Suprapubic skin (tissue), 4 donors: ENCODE measurements at places on chromosomes 6 and 20.

DNA sequence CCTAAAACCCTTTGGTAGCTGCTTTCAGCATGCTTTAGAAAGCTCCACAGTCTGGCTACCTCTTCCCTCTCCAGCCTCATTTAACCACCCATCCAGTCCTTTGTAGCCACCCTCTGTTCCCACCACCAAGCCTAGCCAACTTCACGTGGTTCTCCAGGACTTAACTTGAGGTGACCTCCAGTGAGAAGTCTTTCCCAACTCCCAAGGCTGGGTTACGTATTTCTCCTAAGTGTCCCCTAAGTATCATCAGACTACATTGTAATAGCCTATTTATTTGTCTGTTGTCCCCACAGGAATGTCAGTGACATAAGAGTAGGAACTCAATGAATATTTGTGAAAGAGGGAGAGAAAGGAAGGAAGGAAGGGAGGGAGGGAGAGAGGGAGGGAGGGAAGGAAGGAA lies 431.9 kb upstream of the JARID2 start:
- no peak for DNase-seq

DNA sequence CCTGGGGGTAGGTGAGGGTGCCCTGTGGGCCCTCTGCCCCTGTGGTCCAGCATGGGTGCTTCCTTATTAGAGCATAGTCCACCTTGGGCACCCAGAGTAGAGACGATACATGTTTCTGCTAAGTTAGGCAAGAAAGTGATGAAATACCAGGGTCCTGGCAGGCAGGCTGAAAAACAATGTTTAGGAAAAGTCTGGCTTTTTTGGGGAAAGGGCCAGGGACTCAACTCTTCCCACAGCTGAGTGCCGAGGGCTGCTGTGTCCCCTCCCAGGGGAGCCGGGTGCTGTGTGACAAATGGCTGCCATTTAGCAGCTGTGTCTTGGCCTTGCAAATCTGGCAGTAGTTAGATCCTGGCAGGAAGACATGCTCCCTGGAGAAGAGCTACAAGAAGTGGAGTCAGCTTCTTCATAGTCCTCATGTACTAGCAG lies 61.5 kb downstream of the RREB1 start:
- DNase-seq = peak; percentile 84

DNA sequence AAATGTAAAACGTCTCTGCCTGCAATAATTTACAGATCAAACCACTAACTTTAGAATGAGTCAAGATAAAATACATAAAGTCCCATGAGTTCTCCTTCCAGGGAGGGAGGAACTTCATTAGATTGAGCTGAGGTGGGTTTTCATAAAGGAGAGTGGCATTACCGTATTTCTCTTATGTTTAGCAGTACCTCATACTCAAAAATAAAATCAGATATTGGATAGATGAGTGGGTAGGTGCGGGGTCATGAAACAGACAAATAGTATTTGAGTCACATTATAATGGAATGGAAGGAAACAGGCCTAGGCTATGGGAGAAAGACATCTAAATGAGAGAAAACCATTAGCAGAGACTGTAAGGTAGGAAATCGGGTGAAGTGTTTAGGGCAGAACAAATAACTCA lies 166.1 kb upstream of the SMLR1 start:
- no peak for DNase-seq

DNA sequence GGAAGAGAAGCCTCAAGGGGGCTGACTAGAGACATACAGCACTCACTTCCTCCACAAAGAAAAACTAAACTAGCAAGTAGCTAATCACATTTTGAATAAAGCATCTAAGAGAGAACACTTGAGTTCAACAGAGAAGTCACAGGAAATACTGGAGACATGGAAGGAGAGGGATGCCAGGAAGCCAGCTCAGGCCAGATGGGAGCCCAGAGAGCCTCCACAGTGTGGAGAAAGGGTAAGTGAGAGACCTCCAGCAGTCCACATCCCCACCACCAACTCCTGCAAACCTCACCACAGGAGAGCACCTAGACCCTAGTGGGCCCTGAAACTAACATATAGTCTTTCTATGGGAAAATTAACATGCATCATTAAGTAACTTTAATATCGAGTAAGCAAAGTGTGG lies 79.2 kb downstream of the EPM2A start:
- no peak for DNase-seq

DNA sequence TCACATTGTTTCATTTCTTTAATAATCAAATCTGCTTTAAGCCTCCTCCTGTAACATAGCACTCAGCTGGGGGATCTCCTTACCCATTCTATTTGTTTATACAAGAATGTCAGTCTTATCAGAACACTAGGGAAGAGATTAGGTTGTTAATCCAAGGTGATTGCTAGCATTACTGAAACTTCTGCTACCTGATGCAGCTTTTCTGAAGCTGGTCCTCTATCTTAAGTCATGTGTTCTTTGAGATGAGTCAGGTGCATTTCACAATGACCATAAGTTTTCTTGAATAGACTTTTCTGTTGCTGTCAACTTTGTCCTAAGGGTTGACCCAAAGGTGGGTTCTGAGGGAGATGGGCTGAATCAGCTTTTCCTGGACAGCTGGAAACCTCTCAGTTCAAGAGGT lies 60.7 kb upstream of the SYNCRIP start:
- no peak for DNase-seq

DNA sequence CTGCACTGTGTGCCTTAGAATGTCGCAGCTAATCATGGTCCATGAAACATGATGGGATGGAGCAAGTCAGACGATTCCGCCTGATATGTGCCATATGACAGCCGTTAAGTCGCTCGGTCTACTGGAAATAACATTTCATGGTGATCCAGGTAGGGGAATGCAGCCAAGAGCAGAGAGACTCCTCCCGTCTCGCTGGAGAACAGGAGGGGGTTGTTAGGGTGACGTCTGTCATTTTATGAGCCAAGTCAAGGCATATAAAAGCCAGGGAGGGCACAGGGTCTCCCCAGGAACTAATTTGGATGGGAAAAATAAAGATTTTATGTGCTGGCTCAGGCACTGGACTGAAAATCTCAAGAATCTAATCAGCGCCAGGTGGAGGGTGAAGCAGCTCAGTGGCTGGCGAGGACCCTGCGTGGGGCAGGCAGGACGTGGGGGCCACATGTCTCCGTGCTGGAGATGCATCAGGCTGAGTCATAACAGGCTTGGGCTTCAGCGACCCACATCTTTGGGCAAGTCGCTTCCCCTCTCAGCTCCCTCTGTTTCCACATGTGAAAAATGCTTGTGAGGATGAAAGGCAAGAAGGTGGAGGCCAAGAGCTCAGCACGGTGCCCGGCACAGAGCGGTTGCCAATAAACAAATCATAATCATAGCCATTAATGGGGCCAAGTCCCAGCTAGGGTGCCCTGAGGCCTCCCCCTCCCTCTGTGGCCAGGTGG lies 234.6 kb downstream of the ANKRD60 start:
- no peak for DNase-seq

- no peak for DNase-seq
Measured at GRCh38 chr6:145866456-145867396, 52.1 kb upstream of the FBXO30 start.

- no peak for DNase-seq
Measured at GRCh38 chr6:16600026-16600425, 161.2 kb downstream of the ATXN1 start.

DNA sequence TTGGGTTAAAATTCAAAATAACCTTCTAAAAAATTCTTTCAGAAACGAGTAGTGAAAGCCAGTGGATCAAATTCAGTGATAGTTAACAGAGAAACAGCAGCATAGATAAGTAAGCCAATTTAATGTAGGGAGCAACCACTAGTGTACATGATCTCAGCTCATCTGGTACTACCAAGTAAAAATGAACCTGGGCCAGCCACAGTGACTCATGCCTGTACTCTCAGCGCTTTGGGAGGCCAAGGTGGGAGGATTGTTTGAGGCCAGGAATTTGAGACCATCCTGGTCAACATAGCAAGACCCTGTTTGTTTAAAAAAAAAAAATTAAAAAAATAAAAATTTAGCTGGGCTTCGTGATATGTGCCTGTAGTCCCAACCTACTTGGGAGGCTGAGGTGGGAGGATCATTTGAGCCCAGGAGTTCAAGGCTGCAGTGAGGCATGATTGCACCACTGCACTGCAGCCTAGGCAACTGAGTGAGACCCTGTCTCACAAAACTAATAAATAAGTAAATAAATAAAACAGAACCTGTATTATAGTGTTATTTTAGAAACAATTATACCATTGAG lies 32.4 kb downstream of the CBFA2T2 start:
- no peak for DNase-seq

DNA sequence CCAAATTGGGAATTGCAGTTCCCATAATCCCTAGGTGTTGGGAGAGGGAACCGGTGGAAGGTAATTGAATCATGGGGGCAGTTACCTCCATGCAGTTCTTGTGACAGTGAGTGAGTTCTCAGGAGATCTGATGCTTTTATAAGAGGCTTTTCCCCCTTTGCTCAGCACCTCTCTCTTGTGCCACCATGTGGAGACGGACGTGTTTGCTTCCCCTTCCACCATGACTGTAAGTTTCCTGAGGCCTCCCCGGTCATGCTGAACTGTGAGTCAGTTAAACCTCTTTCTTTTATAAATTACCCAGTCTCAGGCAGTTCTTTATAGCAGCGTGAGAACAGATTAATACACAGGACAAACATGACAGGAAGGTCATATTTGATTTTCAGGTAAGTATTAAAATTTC lies 25.3 kb upstream of the HECA start:
- DNase-seq = no peak

GRCh38 chr20:1654996-1655395 lies 2.6 kb downstream of the SIRPG start:
- no peak for DNase-seq

GRCh38 chr6:166916824-166917223 lies 39.5 kb downstream of the RNASET2 start:
- DNase-seq = no peak

GRCh38 chr20:40168981-40169620 lies 519.9 kb downstream of the MAFB start:
- no peak for DNase-seq

DNA sequence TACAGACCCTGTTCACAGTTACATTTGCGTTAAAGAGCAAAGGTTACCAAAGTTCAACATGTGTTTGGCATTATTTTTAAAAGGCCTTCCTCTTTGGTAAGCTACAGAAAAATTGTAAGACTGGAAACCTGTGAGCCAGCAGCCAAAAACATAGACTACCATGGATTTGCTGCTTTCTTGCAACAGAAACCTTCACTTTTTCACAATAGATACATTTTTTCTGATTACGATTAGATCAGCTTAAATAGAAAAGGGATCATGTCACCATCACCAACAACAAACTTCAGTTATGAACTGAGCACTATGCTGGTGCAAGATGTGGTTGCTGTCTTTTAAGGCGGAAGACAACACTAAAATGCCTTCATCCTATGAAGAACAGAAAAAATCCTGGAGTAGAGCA lies 112.3 kb upstream of the MARCKS start:
- DNase-seq = no peak

DNA sequence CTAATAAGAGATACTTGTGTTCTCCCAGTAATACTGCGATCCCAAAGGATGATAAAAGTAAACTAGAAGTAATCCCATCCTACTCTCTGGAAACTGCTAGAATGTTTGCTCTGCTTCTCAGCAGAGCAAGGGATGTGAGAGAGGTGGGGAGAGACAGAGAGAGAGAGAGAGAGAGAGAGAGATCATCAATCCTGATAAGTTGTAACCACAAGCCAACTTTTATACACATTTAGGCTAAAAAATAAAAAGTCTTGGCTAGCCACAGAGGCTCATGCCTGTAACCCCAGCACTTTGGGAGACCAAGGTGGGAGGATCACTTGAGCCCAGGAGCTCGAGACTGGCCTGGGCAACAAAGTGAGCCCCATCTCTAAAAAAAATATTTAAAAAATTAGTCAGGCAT lies 16.0 kb upstream of the TRIM38 start:
- DNase-seq = no peak

DNA sequence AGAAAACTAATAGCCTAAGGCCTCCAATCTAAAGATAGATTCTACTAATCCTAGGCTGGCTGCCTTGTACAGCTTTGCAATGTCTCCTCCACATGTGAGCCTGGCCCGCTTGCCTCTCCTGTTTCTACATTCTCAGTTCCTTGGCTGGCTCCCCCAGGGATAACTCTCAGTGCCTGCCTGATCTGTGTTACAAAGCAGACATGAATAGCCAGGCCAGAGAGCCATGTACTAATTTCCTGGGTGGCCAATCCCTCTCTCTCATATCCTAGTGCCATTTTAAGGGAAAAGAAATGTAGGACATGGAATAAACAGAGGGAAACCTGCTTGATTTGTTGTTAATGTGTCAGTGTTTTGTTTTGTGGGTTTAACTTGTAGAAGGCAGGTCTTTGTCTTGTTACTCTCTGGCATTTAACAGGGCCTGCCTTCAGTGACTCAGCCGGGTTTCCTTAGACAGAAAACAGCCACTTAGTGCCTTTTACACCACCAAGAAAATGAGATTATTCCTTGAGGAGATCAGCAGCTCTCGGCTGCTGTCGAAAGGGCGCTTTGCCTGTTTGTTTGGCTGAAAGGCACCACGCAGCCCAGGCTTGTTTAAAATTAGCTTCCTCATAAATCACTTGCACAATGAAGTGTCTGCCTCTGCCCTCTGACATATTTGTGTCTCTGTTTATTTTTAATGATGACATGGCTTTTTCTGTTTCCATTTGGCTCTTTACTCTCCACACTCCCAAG lies 702.7 kb downstream of the MAFB start:
- DNase-seq = peak; percentile 80

- no peak for DNase-seq
Measured at GRCh38 chr6:37089783-37090182, 80.2 kb upstream of the PIM1 start.

- DNase-seq = peak; percentile 26
Measured at GRCh38 chr6:3872370-3872854, 23.2 kb downstream of the FAM50B start.

GRCh38 chr20:34626992-34627391 lies 49.9 kb downstream of the PIGU start:
- no peak for DNase-seq

- no peak for DNase-seq
Measured at GRCh38 chr20:56994006-56994405, 272.4 kb downstream of the BMP7 start.

GRCh38 chr20:57153238-57153905 lies 113.1 kb downstream of the BMP7 start:
- no peak for DNase-seq

DNA sequence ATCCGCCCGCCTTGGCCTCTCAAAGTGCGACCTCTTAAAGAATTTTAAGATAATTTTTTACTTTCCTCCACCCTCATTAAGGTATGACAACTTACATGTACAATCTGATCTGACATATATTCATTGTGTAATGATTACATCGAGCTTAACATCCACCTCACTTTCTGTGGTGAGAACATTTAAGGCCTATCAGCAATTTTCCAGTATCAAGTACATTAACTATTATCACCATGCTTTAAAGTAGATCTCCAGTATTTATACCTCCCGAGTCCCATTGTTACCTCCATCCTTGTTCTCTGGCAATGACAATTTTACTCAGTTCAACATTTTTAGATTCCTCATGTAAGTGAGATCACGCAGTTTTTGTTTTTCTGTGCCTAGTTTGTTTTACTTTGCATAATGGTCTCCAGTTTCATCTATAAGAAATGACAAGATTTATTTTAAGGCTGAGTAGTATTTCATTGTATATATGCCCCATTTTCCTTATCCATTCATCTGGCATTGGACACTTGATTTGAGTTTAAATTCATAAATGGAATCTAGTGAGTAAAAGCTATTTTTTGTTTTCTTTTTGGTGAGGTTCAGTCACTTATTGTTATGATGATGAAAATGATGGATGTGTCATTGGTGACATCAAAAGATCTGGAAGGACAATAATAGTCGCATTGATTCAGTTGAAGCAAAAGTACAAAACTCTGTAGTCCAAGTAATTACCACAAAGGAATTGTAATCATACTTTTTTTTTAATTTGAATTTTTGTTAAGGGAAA lies 87.0 kb downstream of the OR2B2 start:
- no peak for DNase-seq

GRCh38 chr6:27757307-27757706 lies 154.9 kb downstream of the OR2B2 start:
- no peak for DNase-seq

- DNase-seq = peak; percentile 93
Measured at GRCh38 chr6:4358414-4359107, 223.2 kb upstream of the ECI2 start.
